ENCODE measurements at places on chromosomes 4 and X.

DNA sequence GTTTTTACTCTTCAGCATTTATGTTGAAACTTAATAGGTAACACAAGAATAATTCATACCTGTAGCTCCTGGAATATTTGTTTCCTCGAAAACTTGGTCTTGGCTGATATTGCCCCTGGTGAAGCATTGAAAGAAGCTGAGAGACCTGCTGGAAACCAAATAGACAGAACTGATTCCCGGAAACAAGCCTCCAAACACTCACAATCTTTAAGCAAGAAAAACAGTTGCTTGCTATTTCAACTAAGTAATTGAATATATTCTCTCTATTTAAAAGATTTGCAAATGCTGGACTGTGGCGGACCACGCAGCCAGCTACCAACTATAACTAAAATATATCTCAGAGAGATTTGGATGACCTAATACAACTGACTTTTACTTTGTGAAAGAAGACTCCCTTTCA, 3.6 kb downstream of the PCDH18 start:
- no peak for DNase-seq

DNA sequence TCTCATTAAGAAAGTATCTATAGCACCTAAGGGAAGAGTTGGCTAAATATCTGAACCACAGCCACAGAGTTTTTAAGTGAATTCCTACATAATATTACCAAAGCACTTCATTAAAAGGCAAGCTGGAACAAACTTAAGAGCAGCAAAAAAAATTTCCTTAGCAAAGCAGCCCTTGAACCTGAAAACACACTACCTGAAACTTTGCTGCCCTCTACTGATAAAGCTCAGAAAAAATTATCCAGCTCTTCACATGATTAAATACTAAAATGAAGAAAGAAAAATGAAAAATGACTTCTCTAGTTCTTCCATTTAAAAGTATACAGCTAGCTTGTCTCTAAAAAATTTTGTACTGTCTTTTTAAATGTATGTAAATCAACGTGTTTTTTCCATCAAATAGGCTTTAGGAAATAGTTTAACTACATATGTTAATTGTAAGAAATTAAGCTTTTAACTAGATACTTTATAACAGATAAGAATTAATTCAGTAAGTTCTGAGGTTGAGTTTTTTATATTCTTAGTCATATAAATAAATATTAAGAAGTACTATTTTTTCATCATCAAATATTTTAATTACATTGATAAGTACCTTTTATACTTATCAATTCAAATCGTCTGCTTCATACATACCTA, 156.1 kb downstream of the STPG2 start:
- DNase-seq = no peak

DNA sequence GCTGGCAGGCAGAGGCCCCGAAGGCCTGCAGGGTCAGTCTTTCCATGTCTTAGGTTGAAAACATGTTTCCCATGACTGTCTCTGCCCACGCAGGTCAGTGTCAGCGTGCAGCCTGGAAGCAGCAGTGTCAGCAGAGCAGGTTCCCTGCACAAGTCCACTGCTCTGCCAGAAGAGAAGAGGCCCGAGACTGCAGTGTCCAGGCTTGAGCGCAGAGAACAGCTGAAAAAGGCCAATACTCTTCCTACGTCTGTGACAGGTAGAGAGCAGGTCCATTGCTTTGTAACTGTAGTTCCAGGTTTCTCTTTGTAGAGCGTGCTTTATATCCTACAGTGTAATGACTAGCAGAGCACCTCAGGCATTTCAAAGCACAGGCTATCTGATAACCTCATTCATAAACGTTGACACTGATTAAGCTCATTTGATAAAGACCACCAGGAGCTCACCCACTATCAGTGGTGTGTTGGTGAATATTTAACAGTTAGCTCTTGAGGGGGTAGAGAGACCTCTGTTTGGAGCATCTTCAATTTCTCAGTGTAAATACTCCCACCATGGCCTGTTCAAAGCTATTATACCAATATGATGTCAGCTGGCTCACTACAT, 63.2 kb downstream of the AASDH start:
- DNase-seq = no peak

GRCh38 chrX:32520789-32521188, 690.6 kb downstream of the DMD start:
- DNase-seq = no peak

DNA sequence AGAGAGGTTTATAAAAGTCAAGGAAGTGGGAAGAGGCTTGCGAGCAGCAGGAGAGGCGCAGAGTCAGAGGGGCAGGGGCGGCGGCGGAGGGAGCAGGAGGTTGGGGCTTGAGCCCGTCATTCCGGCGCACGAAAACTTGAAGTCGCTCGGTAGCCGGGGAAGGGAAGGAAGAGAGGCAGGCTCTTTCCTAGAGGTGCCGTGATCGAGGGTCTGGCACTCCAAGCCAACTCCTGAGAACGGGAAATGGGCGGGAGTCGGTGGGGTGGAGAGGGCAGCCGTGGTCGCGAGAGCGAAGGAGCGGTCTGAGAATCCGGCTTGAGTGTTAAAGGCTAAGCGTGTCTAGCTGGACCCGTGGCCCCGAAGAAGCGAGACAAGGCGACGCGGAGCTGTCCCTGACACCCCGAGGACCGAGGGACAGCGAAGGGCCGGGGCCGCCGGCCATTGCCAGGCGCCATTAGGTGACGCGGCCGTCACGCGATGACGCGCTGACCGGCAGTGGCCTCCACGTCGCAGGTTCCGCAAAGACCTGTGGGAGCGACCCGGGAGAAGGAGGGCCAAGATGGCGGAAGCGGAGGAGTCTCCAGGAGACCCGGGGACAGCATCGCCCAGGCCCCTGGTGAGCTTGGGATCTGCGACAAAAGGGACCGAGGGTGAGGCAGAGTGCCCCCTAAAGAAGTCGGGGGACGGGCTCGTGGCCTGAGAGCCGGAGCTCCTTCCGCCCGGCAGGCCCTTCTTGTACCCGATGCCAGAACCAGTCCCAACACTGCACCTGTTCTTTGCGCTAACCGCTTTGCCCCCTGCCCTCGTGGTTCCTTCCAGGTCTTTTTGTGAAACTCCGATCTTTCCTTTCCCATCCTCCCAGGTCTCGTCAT, at the start of gene YIPF6:
YIPF6 (plus strand) TSS at position 544 of the 872 bp plus-strand sequence; CDS start at position 560, 16 bp downstream.
- DNase-seq = peak; percentile 68

DNA sequence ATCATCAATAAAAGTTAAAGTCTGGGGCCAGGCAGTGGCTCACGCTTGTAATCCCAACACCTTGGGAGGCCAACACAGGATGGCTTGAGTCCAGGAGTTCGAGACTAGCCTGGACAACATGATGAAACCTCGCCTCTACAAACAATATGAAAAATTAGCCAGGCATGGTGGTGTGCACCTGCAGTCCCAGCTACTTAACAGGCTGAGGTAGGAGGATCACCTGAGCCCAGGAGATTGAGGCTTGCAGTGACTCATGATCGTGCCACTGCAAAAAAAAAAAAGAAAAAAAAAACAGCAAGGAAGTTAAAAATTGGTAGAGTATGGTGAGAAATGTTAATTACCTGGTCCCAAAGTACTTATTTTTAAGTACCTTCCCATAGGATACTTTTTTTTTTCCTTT, 27.5 kb downstream of the FBXW7 start:
- DNase-seq = no peak

DNA sequence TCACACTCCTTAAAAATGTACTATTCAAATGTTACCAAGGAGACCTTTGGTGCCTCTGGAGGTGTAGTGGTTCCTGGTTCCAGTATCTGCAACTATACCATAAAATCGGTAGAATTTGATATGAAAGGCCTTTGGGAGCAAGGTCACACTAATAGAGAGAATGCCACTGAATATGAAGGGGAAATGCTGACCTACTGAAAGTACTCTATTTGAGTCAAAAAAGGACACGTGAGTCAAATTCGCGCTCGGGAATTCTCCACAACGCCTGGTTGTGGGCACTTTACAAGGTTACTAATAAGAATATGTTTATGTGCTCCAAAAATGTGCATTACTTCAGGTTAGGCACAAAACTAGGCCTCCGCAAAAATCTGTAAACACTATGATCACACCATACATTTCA, 39.5 kb upstream of the RELL1 start:
- no peak for DNase-seq

DNA sequence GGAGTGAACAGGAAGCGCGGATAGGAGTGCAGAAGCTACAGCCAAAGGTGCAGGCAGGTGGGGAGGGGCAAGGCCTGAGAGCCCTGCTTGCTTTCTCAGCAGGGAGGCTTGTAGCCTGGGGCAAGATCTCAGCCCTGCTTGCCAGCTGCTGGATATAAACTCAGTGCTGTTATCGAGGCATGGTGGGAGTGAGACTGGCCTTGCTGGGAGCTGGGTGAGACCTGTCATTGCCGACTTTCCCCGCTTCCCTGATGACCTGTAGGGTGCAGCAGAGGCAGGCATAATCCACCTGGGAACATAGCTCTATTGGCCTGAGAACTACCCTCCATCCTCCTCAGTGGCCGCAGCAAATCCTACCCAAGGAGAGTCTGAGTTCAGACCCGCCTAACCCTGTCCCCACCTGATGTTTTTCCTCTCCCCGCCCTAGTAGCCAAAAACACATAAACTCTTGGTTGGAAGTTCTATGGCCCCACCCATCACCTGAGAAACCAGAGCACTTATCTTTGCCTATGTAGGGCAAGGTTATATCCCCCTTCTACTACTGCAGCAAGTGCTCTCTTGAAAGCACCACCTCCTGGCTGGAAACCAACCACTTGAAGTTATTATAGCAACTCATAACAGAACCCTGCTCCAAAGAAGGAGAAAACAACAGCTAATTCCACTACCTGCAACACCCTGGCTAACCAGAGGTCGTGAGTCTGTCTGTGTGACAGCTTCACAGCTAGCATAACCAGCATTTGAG, 80.7 kb downstream of the FHIP1A start:
- no peak for DNase-seq

DNA sequence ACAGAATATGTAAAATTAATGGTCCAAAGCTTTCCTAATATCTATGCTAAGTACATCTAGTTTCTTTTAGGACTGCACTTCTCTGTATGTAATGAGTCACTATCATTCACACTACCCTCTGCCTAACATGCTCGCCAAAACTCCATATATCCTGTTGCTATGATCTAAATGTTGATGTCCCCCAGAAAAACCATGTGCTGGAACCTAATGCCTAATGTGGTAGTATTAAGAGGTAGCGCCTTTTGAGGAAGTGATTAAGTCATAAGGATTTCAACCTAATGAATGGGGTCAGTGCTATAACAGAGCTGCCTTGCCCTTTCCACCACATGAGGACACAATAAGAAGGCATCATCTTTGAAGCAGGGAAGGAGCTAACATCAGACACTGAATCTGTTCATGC, 34.9 kb upstream of the NFKB1 start:
- no peak for DNase-seq

DNA sequence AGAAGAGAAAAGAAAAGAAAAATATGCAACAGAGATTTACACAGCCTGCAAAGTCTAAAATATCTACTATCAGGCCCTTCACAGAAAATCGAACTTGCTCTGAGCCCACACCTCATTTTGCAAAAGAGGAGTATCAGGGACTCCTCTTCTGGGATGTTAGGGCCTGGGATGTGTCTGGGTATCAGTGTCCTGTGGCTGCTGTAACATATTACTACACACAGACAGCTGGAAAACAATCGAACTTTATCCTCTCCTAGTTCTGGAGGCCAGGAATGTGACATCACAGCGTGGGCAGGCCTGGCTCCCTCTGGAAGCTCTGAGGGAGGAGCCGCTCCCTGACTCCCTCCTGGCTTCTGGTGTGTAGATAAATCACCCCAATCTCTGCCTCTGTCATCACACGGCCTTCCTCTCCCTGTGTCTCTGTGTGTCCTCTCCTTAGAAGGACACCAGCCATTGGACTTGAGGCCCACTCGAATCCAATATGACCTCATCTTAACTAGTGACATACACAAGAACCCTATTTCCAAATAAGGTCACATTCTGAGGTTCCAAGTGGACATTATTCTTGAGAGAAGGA, 52.9 kb downstream of the PPP2R2C start:
- no peak for DNase-seq

GRCh38 chr4:76374798-76375197, 46.1 kb downstream of the CCDC158 start:
- no peak for DNase-seq

GRCh38 chrX:45009371-45010000, 136.5 kb downstream of the KDM6A start:
- DNase-seq = no peak

GRCh38 chrX:112341598-112341997, 259.0 kb upstream of the TRPC5 start:
- no peak for DNase-seq

DNA sequence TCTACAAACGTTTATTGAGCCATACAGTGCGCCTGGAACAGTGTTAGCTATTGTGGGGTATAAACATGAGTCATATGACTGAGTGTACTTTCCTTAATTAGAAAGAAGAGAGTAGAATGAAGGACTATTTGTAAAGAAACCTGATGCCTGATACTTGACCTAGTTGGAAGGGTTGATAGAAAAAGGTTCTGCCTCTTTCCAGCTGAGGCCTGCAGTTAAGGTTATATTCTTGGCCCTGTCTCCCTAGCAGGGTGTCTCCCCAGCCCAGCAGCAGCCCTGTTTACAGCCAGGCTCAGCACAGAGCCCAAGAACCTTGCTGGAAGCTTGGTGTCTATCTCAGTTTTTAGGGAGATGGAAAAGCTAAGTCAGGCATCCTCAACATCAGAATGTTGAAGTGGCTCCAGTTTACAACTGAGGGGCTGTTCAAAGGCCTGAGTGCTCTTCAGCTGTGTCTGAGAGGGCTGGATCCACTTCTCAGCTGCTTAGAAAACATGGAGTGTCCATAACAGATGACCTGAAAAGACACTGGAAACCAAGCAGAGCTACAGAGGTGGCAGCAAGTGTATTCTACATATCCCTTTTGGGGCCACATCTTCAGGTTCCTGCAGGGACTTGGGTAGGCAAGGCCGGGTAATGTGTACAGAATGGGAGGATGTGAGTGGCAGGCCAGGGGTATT, 21.6 kb downstream of the NYX start:
- DNase-seq = no peak

DNA sequence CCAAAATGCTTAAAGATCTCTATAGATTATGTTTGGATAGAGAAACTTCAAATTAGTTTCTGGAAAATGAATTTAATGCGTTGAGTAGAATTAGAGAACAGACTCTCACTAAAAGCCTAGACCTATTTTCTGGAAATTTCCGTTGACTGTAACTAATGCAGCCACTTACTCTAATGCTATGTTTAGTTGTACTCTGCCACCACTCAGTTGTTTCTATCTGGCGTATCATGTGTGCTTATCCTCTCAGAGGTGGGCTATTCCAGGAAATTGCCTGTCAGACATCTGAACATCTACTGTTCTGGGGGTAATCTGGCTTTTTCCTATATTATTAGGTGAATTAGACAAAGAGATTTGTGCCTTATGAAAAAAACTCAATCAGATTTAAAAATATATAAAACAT, 347.1 kb upstream of the FSTL5 start:
- no peak for DNase-seq

GRCh38 chrX:106035064-106035463, 3.5 kb downstream of the SERPINA7 start:
- DNase-seq = no peak

- DNase-seq = no peak
Measured at GRCh38 chr4:94519925-94520789, 68.4 kb downstream of the PDLIM5 start.

Data from stimulated activated naive B cell treated with anti-CD40 and anti-IgM and Interleukin-4, amounts not matched to agents 10 μg/mL and 1 μg/mL and 100 μg/mL, for 72 hours (primary cell).